Vagina (tissue), 2 donors: ENCODE measurements at places on chromosomes 2 and 18.

DNA sequence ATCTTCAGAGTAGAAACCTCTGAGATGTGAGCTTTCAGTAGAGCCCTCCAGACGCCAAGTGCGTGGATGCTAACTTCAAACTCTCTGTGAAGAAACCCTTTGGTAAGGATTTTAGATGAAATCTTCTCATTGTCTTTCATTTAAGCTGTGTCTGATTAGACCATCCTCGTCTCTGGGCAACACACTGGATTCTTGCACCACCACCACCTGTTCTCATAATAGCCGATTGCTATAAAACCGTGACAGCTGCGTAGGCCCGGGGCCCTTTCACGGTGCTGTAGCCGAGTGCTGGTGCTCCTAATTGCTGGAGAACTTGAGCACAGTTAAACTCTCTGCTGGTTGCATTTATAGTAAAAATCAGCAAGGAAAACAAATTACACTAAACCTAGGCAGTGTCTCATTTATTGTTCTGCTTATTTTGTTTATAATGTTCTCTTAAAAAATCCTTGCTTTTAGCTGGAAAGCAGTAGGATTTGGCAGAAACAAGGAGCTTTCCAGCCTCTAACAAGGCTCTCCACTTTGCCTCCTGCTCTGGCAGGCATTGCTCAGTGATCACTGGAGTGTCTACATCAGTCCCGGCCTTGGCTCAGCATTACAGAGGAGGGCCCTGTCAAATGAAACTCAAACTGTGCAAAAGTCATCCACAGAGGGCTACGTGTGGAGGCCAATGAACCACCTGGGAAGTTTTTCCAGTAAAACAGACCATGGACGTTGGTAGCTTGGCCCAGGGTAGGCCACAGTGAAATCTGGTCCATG, 40.9 kb upstream of the MBP start:
- no peak for DNase-seq

- DNase-seq = no peak
These were observed 80.3 kb downstream of the THNSL2 start for GRCh38 chr2:88250404-88250803.

DNA sequence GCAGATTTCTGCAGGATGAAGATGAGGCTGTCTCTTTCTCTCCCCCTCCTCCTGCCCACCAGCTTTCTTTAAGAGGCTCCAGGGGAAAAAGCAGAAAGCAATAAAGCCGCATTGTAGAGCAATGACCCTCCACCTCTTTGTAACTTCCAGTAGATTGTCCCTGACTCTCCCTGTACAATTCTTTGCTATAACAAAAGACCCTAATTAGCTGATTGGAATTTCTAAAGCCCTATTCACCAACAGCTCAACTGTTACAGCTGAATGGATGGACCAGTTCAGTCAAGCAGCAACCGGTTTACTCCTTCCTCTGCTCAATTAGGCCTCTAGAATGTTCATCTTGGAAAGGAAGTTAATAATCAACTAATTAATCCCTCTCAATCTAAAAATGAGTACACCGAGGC, 301.0 kb downstream of the STK39 start:
- no peak for DNase-seq

DNA sequence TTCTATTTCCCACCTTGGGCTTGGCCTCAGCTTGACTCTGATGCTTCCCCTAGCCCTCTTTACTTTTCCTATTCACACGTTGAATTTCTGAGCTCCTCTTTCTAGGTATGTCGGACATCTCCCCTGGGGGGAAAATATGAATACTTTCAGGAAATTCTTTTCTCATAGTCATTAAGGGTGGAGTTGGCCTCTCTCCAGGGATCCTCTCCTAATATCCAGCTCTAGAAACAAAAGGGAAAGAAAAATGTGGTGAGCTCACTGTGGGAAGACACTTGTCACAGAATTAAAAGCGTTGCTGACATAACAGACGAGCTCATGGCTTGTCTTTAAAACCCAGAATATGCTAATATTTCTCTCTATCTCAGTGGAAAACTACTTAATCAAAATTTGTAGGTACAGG, 132.7 kb upstream of the MEX3C start:
- DNase-seq = no peak

DNA sequence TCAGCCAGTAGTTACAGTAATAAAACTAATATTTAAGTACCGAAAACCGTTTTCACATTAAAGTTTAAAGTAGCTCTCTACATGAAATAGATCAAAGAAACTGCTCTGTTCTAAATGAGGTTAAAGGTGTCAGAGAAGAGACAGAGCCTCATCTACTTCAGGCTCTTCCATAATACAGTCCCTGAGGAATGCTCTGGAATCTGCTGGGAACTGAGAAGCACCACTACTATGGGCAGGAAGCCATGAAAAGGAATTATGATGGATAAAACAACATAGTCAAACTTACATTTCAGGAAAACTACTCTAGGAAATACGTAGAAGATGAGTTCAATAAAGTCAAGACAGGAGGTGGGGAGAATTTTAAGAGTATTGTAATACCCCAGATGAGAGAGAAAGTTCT, 60.0 kb downstream of the ROCK1 start:
- no peak for DNase-seq

GRCh38 chr18:32730620-32731091, 42.2 kb downstream of the KLHL14 start:
- DNase-seq = no peak

DNA sequence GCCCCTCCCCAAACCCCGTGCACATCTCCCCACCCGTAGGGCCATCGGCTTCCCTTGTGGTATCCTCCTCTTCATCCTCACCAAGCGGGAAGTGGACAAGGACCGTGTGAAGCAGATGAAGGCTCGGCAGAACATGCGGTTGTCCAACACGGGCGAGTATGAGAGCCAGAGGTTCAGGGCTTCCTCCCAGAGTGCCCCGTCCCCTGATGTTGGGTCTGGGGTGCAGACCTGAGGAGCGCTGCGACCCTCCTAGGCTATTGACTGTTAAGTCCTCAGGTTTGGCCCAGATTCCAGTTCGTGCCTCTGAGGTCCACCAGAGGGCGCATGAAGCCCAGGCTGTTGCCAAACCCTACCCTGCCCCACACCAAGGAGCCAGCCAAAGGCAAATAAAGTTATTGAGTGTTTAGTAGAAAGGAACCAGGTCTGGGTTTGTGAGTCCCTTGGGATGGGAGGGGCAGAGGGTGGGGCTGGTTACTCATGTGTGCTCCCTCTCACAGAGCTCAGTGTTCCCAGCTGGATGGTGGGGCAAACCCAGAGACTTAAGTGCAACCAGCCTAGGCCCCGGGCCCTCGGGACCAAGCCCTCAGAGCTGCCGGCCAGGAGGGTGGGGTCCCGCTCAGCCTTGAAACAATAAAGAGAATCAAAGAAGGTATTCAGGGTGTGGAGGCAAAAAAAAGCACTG, 2.4 kb downstream of the PNKD start:
- no peak for DNase-seq

GRCh38 chr2:55524884-55525437, 5.4 kb downstream of the CFAP36 start:
- DNase-seq = no peak

DNA sequence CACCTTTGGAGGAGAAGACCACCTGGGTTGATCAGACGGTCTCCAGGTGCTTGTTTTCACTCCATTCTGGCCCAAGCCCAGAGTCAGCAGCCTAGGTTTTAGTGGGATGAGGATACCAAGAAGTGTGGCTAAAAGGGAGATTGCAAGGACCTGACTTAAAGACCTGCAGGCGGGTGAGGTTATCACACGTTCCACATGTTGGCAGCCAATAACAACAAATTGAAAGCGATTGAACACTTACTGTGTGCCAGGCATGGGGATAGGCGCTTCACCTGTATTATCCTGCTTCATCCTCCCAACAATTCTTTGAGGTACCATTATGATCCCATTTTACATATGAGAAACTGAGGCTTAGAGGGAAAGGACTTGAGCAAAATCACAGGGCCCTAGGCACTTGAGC, 5.0 kb downstream of the ARL4C start:
- no peak for DNase-seq

DNA sequence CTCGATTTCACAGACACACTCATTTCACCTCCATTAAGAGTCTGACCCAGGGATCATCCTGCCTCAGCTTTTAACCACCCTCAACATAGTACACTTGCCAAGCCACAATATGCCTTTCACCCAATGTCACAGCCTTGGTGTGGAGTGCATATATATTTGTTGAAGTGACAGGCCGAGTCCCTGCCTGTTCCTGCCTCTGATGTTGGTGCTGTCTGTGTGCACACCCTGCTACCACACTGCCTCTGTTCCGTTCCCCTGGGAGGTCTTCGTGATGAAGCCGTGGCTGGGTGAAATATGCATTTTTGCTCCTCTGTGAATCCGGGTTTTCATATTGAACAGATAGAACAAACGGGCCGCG, 90.3 kb downstream of the RNF144A start:
- no peak for DNase-seq

- no peak for DNase-seq
These were observed 56.5 kb upstream of the PAPOLG start for GRCh38 chr2:60699617-60700016.

GRCh38 chr2:113227290-113227689, 51.4 kb downstream of the PAX8 start:
- DNase-seq = no peak

DNA sequence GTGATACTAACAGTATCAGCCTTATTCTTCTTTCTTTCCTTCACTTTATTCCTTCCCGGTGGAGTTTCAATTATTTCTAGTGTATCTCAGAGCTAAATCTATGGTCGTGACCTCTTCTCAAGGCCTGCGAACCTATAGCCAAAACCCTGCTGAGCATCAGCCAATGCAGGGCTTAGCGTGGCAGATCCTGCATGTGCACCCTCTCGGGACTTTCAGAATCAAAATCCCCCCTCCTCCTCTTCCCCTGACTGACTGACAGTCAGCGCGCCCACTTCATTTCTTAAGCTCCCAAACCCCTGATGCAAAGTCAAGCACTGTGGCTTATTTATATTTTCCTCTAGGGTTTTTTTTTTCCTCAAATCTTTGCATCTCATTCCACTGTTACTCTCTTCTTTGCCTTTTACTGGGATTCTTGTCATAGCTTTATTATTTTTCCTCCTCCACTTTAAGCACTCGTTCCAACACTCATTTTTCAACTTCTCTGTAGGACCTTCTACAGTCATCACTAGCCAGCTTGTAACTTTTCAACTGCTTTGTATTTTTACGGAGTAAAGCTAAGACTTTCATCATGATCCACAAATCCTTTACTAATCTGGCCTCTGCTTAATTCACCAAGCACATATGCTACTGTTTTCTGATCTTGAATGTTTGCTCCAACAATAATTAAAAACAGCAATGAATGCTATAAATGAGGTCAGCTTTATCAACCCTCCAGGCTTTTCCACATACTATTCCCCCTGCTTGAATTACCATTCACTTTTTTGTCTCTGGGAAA, 896.5 kb upstream of the PIK3C3 start:
- DNase-seq = no peak

GRCh38 chr2:14932285-14932684, 299.8 kb downstream of the LRATD1 start:
- no peak for DNase-seq

- DNase-seq = no peak
These were observed 129.7 kb downstream of the RTP5 start for GRCh38 chr2:241999184-241999583.

- DNase-seq = no peak
These were observed 239.5 kb upstream of the REV1 start for GRCh38 chr2:99729104-99730025.

GRCh38 chr18:70421471-70422390, 132.9 kb downstream of the SOCS6 start:
- DNase-seq = no peak

- no peak for DNase-seq
These were observed 299.4 kb downstream of the ZNF521 start for GRCh38 chr18:25052511-25052921.

DNA sequence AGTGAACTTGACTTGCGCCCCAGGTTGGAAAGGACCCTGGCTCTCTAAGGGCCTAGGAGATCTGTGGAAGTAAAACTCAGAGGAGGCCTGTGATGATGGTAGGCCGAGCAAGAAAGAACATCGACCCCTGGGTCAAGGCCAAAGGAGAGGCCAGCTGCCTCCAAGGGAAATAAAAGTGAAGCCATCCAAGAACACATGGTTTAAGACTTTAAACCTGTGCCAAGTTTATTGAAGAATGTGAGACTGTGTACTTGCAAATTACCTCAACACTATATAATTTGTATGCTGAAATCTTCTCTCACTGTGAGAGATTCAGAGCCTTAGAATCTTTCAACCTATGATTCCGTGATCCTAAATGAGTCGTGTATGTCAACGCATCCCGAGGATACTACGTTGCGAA, 40.7 kb upstream of the COBLL1 start:
- no peak for DNase-seq

- DNase-seq = no peak
These were observed 35.0 kb downstream of the SMARCAL1 start for GRCh38 chr2:216447293-216447692.

GRCh38 chr2:102703748-102704147, 58.1 kb upstream of the TMEM182 start:
- no peak for DNase-seq

- no peak for DNase-seq
These were observed 80.7 kb downstream of the ACSL3 start for GRCh38 chr2:222941510-222942032.

GRCh38 chr2:62826141-62826540, 120.6 kb downstream of the EHBP1 start:
- no peak for DNase-seq

DNA sequence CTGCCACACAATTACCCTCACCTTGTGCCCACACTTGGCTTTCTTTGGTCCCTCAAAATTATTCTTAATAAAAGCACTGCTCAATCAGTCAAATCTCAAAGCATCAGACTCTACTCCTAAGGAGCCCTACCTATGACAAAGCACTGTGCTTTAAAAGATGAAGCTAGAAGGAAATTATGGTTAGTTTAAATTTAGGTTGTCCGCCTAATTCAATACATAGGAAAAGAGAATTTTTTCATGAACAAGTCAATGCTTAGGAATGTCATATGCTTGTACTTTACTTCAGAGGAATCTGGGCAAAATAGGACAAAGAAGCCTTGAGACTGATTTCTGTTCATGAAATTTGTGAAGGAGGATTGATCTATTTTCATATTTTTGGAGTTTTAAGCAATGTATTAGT, 726.4 kb upstream of the CDH2 start:
- no peak for DNase-seq

GRCh38 chr2:207459990-207460757, 69.6 kb upstream of the CREB1 start:
- no peak for DNase-seq

GRCh38 chr2:174874085-174874484, 109.8 kb upstream of the CHRNA1 start:
- DNase-seq = no peak
